Stimulated activated CD4-positive, alpha-beta T cell treated with anti-CD3 and anti-CD28 coated beads, TNF-alpha, amount 100 ng/mL, for 24 hours (primary cell): ENCODE measurements at places on chromosomes 6 and 20.

GRCh38 chr20:50330504-50331313 is 140.1 kb downstream of the CEBPB start:
- DNase-seq, result no peak

DNA sequence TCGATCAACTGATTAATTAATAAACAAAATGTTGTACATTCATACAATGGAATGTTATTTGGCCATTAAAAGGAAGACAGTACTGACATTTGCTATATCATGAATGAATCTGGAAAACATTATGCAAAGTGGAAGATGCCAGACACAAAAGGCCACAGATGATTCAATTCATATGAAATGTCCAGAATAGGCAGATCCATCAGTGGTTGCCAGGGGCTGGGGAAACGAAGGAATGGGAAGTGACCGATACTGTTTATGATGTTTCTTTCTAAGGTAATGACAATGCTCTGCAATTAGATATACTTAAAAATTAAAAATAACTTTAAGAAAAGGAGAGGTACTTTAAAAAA is 37.2 kb downstream of the ELOVL5 start:
- no peak for DNase-seq

- DNase-seq, result no peak
These were observed 19.5 kb downstream of the CDH4 start for GRCh38 chr20:61271312-61272231.

DNA sequence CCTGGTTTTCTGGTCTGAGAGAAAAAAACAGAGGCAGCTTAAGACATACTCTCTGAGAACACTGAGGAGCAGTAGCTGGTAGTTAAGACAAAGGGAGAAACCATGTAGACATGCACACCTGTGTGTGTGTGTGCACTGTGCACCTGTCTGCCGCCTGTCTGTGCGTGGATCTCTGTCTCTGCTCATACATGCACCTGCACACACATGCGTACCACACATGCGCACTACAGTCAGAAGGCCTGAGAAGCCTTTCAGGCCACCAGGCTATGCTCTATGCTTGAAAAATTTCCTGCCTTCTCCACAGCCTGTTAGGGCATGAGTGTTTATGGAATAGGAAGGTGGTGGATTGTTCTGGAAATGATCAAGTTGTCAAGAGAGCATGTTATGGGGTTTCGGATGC is 103.5 kb downstream of the CDH4 start:
- DNase-seq, result no peak

- no peak for DNase-seq
These were observed 29.0 kb downstream of the DAAM2 start for GRCh38 chr6:39821046-39821740.

GRCh38 chr6:142758629-142759025 is 186.3 kb downstream of the HIVEP2 start:
- DNase-seq, result no peak

- no peak for DNase-seq
These were observed 117.8 kb upstream of the KCNG1 start for GRCh38 chr20:51140671-51141070.

- no peak for DNase-seq
These were observed 76.3 kb downstream of the PDE10A start for GRCh38 chr6:165586706-165587105.

GRCh38 chr6:163397326-163397725 is 17.2 kb upstream of the QKI start:
- DNase-seq, result no peak

DNA sequence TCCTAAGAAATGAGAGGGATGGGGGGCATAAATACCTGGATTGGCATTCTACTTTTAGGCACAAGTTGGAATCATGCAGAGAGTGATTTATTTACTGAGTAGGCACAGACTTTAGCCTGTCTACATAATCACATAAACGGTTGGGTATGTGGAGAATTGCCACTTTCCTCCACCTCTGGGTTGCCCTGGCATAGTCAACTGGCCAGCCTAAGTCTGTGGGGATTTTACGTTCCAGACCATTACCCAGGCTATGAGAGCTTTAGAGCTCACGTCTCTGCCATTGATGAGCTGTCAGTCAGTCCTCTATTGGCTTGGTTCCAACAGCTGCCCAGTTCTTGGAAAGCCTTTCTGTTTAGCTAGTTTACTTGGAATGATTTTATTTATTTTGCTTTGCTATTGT is 5.0 kb upstream of the BHLHE23 start:
- no peak for DNase-seq

- peak; percentile 12 for DNase-seq
These were observed 577 bp upstream of the SCAND1 start for GRCh38 chr20:35954907-35955251.

DNA sequence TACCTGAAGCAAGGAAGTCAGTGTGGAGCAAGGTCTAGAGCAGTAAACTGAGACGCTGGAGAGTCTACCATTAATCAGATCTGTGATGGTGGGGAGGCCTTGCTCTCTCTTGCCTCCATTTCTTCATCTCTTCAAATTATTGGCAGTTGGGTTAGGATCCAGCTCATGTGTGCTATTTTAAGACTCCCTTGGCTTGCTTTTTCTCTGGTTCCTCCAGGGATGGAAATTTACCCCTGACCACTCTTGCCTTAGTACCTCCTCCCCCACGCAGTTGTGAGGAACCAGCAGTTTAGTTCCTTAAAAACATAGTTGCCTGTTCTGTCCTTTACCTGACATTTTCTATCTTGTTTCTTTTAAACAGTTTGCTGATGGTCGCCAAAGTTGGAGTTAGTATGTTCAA is 7.4 kb downstream of the TMEM14C start:
- DNase-seq, result no peak

GRCh38 chr6:167855825-167856425 is 29.2 kb downstream of the AFDN start:
- no peak for DNase-seq

- no peak for DNase-seq
These were observed 442.3 kb downstream of the HAO1 start for GRCh38 chr20:7497985-7498384.

DNA sequence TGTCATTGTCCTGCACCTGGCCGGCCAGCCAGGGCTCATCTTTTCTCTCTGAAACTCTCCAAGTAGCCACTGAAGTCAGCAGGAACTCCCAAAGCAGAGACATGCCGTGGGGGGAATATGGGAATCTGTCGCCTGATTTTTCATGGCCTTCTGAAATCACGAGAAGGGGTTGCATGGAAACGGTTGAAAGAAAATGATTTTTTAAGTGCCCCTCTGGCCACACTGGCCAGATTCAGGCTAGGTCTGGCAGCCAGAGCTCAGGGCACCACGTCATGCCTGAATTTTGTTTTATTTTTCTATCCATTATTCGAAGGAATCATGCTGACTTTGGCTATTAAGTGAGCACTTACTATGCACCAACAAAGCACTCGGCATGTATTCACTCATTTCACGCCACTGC is 65.2 kb downstream of the EYA2 start:
- DNase-seq, result no peak

DNA sequence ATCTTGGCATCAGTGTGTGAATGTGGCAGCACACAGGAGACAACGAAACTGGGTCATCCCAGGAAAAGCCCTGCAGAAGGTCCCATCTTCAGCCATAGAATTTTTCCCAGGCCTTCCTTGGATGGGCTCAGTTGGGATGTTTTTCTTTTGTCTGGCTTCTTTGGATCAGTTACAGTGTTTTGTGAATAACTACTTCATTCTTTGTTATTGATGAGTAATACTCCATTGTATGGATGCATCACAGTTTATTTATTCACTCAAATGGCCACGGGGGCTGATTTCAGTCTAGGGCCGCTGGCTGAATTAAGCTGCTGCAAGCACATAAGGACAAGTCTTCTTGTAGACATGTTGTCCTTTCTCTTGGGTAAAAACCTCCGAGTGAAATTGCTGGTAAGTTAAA is 81.3 kb upstream of the CD93 start:
- no peak for DNase-seq

DNA sequence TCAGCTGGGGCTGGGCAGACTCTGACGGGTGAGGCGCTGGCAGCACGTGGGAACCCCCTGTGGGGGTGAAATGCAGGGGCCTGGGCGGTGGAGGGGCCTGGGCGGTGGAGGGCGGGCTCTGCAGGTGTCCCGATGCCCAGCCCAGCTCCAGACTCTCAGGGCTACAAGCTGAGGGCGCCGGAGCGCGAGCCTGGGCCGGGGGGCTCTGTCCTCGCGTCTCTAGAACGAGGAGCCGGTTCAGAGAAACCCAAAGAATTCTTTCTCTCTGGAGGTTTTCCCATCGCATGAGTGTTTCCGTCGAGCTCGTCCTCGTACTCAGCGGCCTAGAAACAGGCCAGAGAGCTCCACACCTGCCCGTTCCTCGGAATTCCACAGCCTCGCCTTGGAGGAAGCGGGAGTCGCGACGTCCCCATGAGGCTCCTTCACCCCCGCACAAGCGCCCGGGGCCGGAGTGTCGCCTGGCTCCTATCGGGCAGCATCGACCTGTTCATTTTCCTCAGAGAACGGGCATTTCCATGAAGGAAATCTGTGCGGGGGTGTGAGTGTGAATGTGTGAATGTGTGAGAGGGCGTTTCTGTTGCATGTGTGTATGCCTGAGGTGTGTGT is 76.9 kb downstream of the SMOC2 start:
- no peak for DNase-seq

- no peak for DNase-seq
These were observed 292.6 kb upstream of the PTCHD4 start for GRCh38 chr6:48403587-48403986.

DNA sequence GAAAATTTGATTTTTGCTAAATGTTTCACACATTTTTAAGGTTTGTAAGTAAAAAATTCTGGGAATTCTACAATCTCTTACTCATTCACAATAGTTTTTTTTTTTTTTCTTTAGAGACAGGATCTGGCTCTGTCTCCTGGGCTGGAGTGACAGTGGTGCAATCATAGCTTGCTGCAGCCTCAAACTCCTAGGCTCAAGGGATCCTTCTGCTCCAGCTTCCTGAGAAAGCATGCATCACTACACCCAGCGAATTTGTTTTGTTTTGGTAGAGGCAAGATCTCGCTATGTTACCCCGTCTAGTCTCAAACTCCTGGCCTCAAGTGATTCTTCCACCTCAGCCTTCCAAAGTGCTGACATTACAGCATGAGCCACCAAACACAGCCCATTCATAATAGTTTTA is 232.8 kb downstream of the GJA1 start:
- DNase-seq, result no peak

GRCh38 chr6:37587866-37588734 is 88.4 kb upstream of the CCDC167 start:
- no peak for DNase-seq

DNA sequence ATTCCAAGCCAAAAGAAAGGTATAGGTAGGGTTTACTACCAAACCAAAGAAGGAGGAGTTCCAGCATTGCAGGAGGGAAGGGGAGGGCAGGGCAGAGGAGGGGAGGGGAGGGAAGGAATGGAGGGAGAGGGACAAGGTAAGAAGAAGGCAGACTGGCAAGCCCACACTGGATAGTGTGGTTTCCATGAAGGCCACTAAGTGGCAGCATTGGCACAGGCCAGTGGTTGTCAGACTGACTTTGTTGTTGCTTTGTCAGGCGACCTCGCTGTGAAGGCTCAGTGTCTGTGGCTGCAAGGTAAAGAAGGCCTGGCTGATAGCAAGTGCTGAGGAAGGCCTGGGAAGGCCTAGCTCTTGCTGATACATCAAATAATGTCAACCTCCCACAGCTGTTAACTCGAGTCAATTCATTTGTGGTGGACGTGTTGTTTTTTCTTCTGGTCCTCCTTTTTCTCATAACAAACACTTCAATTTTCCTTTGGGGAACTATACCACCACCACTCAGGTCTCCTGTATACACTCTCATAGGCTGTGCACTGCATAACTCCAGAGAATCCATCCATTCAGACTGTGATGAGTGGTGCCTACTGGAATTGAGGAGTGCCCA is 7.7 kb upstream of the ZNF334 start:
- peak; percentile 41 for DNase-seq

DNA sequence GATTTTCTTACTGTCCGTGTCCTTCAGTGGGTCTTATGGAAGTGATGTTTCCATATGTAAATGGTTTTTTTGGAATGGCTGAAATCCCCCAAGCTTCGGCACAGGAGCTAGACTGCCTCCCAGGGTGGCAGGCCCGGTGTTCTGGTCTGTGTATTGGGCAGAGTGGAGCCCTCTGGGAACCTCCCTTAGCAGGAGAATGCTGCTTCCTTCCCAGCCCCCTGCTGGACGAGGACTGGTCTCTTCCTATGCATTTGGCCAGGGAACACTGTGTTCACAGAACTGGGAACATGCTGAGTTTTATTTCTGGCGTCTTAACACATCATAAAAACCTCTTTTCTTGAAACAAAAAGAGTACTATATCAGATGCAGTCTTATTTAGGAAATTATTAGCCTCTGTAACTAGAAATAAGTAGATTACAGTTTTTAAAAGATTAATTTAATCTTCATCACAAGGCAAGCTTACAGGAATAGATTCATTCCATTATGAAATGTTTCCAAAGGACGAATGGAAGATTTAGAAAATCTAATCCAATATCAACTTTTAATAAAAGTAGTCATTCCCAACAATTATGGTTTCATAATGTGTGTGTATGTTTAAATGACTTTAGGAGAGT is 56.6 kb downstream of the SYTL3 start:
- no peak for DNase-seq

GRCh38 chr6:114055349-114055748 is 84.4 kb upstream of the HDAC2 start:
- no peak for DNase-seq

DNA sequence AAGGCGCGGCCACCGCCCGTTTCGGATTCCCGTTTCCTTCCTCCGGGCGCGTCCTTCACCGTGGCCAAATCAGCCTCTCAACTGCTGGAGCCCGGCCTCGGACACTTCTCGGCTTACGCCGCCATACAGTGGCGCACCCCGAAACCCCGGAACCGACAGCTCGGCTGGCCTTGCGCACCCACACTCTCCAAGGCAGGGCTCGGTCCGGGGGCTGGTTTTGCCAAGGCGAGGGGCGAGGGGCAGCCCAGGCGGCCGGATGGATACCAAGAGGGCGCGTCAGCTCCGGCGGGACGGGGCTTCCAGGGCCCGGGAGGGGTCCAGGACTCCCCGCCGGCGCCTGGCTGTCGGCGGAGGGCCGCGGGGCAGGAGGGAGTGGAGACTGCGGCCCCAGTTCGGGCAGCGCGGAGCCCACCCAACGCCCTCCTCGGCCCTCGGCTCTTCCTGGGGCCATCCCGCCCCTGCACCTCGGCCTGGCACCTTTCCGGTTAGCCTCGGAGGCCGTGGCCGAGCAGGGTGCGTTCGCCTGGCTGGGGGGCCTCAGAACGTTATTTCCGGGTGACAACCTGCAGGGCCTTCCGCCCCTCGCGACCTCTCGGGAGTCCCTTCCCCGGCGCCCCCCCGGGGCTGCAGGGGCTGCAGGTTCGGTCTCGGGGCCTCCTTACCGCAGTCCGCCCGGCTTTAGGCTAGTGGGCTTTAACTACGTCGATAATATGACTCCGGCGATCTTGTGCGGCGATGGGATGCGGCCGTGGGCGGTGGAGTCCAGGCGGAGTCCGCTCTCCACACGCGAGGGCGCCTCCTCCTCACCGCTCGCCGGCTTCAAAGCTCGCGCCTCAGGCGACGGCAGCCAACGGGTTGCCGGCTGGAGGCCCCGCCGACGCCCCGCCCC is 697 bp upstream of the CEP43 start:
- DNase-seq, result no peak

- DNase-seq, result no peak
These were observed 37.9 kb upstream of the RNF24 start for GRCh38 chr20:4053071-4053919.
